Large intestine (tissue), 12 donors: ENCODE measurements at places on chromosomes 5 and 9.

DNA sequence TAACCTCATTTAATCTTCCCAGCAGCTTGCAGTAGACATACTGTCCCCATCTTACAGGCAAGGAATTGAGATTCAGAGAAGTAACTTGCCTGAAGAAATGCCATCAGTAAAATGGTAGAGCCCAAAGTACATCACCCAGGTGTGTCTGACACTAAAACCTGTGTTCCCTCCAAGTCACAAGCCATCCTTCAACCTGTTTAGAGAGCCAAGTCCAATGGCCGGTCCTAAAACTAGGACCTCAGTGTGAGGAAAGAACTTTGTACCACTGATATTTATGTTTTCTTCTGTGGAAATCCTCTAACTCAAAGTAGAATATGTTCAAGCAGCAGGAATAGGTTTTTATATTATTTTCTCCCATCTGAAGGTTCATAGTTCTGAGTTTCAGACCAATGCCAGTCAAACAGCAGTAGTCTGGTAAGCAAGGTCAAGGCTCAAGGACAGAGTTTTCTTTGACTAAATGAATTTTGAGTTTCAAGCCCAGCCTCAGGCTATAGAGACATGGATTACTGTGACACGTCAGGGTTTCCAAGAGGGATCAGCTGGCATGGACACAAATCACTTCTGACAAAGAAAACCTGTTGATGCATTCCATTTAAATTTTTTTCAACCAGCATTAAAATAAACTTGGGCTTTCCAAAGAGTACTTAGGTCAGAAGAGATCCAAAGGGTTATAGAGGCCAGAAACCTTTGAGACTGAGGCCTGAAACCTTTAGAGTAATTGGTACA, 80.9 kb upstream of the PLPP6 start:
- peak; percentile 42 for DNase-seq

- DNase-seq = peak; percentile 85
Observed at GRCh38 chr9:89435071-89435823, 62.7 kb downstream of the SEMA4D start.

DNA sequence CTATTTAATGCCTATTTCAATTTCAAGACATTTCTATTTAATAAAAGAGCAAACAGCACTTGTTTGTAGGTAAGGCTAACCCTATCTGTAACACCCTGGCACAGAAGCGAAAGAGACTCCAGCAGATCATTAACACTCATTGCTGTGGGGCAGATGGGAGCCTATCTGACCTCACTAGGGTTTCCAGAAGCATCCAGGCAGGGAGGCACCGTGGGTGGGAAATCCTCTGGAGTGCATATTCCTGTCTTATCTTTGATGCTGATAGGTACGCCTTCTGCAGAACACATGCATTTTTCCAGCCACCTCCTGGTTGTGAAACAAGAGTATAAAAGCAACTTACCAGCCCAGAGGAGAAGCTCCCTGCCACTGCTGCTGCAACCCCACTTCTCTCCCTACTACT, 233.7 kb downstream of the GLIS3 start:
- peak; percentile 74 for DNase-seq

GRCh38 chr5:1278656-1279442, 16.0 kb downstream of the TERT start:
- no peak for DNase-seq

- peak; percentile 83 for DNase-seq
Observed at GRCh38 chr9:89661391-89661949, 56.7 kb downstream of the GADD45G start.

- DNase-seq = no peak
Observed at GRCh38 chr9:2664174-2665065, 42.8 kb downstream of the VLDLR start.

- no peak for DNase-seq
Observed at GRCh38 chr5:82417776-82418607, 139.8 kb upstream of the RPS23 start.

DNA sequence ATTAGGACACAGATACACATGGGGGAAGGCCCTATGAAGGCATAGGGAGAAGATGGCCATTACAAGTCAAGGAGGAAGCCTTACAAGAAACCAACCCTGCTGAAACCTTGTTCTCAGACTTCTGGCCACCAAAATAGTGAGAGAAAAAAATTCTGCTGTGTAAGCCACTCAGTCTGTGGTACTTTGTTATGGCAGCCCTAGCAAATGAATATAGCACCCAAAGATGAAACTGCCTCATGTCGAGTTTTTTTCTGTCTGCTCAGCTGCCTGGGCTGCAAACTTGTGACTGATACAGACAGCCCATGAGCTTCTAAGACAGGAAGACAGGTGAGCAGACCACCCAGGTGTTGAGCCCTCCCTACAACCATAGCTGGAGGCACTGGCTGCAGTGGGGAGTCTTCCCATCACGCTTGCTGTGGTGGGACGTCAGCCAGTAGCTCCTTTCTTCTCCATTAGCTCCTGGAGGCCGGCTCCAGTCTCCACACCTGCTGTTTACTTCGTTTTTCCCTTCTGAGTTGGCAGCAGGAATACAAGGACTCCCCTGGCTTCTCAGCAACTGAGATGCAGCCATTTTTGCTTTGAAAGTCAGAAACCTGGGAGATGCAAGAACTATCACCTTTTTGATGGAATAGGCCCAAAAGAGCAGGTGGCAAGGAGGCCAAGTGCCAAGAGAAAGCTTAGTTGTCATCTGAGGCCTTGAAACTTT, 164.9 kb downstream of the SEMA6A start:
- DNase-seq = no peak

DNA sequence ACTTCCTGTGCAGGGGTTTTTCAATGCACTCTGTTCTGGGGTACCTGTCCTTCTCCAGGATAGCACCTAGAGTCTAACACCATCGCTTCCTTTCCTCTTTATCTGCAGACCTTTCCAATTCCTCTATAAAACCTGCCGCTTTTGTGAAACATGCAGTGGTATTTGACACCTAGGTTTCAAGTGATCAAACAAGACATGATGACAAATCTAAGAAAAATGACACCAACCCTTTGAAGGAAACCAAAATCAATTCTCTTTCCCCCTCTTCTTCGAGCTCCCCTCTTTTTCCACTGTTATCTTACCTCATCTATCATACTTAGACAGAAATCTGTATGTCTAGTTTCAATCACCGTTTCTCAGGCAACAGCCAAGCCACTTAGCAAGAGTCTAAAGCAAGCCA, 25.6 kb upstream of the RANBP17 start:
- DNase-seq = peak; percentile 10

- peak; percentile 34 for DNase-seq
Observed at GRCh38 chr5:36089989-36090388, 23.3 kb upstream of the UGT3A2 start.

DNA sequence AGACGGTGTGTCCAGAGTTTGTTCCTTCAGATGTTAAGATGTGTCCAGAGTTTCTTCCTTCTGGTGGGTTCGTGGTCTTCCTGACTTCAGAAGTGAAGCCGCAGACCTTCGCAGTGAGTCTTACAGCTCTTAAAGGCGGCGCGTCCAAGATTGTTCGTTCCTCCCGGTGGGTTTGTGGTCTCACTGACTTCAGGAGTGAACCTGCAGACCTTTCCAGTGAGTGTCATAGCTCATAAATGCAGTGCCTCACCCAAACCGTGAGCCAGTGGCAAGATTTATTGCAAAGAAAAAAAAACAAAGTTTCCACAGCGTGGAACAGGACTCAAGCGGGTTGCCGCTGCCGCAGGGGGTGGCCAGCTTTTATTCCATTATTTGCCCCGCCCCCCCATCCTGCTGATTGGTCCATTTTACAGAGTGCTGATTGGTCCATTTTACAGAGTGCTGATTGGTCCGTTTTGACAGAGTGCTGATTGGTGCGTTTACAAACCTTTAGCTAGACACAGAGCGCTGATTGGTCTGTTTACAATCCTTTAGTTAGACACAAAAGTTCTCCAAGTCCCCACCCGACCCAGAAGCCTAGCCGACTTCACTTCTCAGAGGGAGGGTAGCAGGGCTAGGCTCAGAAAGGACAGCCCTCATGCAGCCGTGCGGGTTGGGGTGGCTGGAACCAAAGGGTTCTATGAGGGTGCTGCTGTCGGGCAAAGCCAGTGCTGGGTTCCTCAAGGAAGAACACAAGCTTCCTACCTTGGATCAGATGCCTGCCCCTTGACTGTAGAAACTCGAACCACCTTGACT, 9.1 kb upstream of the RNF130 start:
- DNase-seq = no peak

- DNase-seq = no peak
Observed at GRCh38 chr5:118236108-118236849, 752.1 kb downstream of the DTWD2 start.
